Stimulated activated CD4-positive, alpha-beta T cell treated with anti-CD3 and anti-CD28 coated beads, Interleukin-12 subunit alpha, Interleukin-12 subunit beta, amount 100 ng/mL, for 4 hours (primary cell): ENCODE measurements at places on chromosomes 2 and 18.

DNA sequence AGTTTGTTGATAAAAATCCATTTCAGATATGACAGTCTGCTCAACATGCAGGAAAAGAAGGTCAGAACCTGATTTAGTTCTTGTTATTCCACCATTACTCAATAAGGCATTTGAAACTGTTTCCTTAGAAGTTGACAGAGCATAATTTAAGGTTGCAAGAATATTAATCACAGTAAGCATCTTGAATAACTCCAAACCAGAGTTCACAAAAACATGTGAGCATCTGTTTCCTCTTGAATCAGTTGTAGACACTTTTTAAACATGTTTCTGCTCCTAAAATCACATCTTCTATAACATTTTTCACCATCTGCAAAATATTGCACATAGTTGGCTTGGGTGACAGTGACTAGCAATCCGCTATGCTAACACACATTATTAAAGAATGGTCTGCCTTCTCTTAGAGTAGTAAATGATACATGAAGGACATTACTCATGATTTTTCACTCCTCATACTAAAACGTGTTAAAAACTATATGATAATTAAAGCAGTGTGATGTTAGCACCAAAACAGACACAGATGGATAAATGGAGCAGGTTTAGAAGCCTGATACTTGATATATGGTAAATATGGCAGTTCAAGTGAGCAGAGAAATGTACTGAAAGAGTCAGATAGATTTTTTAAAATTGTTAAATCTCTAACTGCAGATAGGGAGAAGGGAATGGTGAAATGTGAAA, 30.3 kb downstream of the AKAIN1 start:
- DNase-seq, result no peak

GRCh38 chr2:181810823-181811695, 80.5 kb upstream of the ITPRID2 start:
- no peak for DNase-seq

GRCh38 chr2:73998451-73998850, 13.7 kb downstream of the TET3 start:
- DNase-seq, result no peak

DNA sequence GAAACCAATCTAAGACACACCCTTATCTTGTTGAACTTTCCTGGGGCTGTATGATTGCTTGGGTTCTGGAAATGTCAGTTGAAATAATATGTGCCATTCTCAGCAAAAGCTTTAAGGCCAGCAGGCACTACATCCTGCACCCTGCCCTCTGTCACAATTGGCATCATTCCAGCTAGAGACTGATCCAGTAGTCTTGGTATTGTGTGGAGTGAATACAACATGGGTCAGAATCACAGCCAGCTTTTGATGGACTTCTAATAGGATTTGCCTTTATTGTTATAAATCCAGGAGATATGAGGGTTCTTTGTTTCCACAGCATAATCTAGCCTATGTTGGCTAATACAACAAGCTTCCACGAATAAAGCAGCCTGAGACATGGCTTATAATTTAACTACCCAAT, 617.0 kb upstream of the CDH2 start:
- no peak for DNase-seq

GRCh38 chr18:28559511-28559910, 382.6 kb upstream of the CDH2 start:
- no peak for DNase-seq
